ENCODE measurements at places on chromosomes 3 and 15.

- DNase-seq, result peak; percentile 25
These were observed 8.6 kb downstream of the KLHL25 start for GRCh38 chr15:85785887-85786780.

GRCh38 chr3:189363590-189364255 is 192.0 kb downstream of the TPRG1 start:
- DNase-seq, result peak; percentile 13

- DNase-seq, result no peak
These were observed 110.9 kb downstream of the LMLN start for GRCh38 chr3:198070871-198071270.

- no peak for DNase-seq
These were observed 1.7 kb upstream of the LMLN start for GRCh38 chr3:197958346-197958745.

DNA sequence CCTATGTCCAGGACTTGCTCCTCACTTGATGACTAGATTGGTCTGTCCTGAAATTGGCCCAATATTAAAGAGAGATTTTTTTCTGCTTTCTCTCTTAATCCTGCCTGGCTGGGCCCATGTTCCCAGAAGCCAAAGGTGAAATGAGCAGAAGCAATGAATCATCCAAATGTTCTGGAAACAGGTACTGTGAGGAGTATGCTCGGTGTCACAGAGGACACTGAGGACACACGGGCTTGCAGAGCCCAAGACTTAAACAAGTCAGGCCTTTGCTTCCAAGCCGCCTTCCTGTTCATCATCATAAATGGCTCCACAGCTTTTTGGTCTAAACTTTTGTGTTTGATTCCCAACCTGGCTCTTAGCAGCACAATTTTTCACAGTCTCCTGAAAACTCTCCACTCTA is 31.4 kb downstream of the EIF3J start:
- DNase-seq, result no peak

- no peak for DNase-seq
These were observed 28.7 kb upstream of the CD47 start for GRCh38 chr3:108119398-108120104.

GRCh38 chr3:170058127-170058526 is 20.3 kb downstream of the GPR160 start:
- DNase-seq, result peak; percentile 66

- peak; percentile 49 for DNase-seq
These were observed 31.7 kb upstream of the MNS1 start for GRCh38 chr15:56496635-56497034.

DNA sequence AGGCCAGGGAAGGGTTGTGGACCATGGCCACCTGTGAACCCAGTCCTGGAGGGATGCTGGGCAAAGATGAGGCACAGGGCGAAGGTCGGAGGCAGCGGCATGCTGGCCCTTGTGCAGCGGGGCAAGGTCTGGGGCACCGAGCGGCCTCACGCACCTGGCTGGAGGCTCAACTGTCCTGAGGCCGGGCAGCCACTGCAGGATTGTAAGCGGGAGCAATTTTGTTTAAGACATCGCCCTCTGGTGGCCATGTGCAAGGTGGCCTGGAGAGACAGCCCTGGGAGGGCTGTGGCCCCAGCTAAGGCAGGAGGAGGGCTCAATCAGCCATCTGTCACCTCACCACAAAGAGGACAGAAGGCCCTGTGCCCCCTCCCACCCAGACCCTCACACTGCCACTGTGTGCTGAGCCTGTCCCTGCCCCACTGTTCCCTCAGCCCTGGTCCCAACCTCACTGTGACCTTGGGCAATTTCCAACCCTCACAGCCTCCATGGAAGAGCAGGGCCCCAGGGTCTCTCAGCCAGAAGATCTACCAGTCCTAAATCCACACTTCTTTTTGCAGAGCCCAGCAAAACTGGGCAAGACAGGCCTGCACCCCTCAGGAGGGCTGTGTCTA is 46.2 kb downstream of the TPRA1 start:
- peak; percentile 73 for DNase-seq

GRCh38 chr15:40253167-40253790 is 14.4 kb downstream of the PAK6 start:
- DNase-seq, result no peak

GRCh38 chr3:61443886-61444285 is 117.5 kb upstream of the PTPRG start:
- DNase-seq, result no peak

DNA sequence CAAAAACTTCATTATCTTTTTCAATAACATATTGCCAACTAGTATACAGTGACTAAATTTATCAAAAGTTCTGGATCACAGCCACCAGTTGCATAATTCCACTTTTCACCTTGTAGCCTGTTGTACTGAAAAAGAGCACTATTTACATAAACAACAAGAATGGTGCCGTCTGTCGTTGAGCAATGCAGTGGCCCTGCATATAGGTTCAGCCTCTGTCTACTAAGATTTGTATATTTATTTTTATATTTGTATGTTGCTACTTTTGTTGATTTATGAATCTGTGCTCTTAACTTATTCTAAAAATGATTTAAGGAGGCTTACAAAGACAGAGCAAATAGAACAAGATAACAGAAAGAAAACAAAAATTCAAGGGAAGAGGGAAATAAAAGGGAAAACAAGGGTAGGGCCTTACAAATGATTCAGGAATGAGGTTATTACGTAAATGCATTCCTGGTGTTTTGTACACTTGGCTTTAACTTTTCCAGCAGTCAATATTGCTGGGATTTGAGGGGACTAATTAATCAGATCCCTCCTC is 257.6 kb upstream of the STT3B start:
- DNase-seq, result no peak

GRCh38 chr3:139112230-139112558 is 67.5 kb upstream of the PRR23C start:
- DNase-seq, result no peak

DNA sequence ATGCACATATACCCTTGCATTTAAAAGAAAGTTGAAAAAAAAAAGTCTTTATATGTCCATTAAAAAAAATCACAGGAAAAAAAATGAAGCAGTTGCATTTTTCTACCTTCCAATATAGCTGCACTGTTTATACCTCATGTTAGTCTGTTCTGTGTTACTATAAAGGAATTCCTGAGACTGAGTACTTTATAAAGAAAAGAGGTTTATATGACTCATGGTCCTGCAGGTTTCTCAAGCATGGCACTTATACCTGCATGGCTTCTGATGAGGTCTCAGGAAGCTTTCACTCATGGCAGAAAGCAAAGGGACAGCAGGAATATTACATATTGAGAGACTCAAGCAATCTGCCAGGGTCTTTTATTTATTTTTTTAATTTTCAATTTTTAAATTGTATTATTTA is 277.2 kb upstream of the BCHE start:
- DNase-seq, result no peak

- DNase-seq, result no peak
These were observed 805.7 kb downstream of the TUSC7 start for GRCh38 chr3:117515309-117515708.

DNA sequence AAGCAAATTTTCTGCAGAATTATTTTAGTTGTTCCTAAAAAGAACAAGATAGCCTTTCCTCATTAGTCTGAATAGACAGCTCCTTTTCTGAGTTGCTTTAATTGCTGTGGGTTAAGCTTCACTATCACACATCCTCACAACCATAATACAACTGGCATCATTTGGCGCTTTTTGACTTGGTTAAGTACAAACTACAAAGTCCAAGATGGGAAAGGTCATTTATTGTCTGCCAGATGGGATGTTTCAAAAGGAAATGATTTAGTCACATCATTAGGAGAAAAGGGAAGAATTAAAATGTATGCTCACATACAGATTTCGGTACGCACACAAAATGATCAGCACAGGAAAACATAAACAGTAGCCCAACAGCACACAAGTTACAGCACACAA is 329.1 kb downstream of the RORA start:
- DNase-seq, result no peak

DNA sequence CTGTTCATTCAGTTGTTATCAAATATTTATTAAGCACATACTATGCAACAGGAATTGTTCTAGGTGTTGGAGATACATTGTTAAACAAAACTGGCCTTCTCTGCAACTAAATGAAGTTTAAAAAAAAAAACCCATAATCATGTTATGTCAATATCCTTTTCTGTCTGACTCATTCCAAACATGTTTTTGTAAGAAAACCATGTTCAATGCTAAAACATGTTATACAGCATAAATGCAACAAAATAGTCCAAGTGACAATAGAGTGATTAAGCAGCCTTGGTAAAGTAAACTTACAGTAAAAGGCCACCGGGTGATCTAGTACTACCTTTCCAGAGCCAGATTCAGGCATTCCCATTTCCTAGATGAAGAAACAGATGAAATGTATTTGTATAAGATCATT is 278.0 kb upstream of the NECTIN3 start:
- DNase-seq, result no peak

DNA sequence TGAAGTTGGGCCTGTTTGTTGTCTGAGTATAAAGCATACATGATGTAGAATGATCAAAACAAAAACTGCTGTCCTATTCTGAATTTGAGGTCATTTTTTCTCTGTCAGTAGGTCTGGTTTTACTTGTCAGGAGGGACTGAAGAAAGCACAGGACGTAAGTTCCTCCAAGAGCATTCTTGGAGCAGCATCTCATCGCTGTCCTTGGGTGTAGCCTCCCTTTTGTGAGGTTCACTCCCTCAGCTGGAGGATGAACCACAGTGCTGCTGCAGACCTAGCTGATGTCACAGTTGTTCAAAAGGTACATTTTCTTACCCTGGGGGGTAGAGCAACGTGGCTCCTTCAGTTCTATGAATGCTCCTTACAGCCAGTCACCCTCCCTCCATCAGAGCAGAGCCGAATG is 490.0 kb upstream of the TBL1XR1 start:
- no peak for DNase-seq

DNA sequence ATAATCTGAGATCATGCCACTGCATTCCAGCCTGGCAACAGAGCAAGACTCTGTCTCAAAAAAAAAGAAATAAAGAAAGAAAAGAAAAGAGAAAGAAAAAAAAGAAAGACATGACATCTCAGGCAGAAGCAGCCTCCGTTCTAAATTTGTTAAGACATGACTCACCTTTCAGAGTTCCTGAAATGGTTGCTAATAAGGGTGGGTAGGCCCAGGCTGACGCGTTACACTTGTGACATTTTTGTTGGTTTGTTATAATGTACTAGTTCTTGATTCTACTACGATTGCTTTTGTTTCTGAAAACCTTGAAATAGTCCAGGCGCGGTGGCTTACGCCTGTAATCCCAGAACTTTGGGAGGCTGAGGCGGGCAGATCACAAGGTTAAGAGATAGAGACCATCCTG is 21.0 kb downstream of the SLC25A20 start:
- no peak for DNase-seq

All from activated CD4-positive, alpha-beta T cell treated with anti-CD3 and anti-CD28 coated beads, Interleukin-10, Interleukin-2, amounts not matched to agents 100 ng/mL and 50 ng/mL, durations not matched to agents 16 hours and 8 hours (primary cell).